Activated CD4-positive, CD25-positive, alpha-beta regulatory T cell treated with anti-CD3 and anti-CD28 coated beads, Interleukin-2, amount 50 U/mL, for 16 hours (primary cell): ENCODE measurements at places on chromosomes 5 and 9.

DNA sequence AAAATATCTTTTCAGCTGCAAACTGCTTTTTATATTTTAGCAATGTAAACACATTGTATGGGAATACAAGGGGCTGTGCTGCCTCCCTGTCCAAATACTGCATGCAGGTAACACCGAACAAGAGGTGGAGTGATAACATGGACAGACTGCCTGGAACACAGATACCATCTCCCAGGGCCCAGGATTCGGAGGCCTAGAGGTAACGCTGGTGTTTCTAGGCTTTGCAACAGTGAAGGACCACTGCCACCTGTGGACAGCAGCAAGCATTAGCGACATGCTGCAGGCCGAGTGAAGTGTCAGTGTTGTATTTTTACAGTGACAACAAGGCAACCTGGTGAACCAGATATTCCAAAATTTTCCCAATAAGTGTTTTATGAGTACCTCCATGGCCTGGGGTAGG lies 379.1 kb downstream of the DMRT2 start:
- no peak for DNase-seq

- no peak for DNase-seq
These were observed 10.8 kb downstream of the DMRTA1 start for GRCh38 chr9:22457448-22457847.

GRCh38 chr9:105510024-105510423 lies 47.9 kb upstream of the FKTN start:
- DNase-seq = no peak

- no peak for DNase-seq
These were observed 114.9 kb downstream of the MARCHF3 start for GRCh38 chr5:126915496-126915895.

DNA sequence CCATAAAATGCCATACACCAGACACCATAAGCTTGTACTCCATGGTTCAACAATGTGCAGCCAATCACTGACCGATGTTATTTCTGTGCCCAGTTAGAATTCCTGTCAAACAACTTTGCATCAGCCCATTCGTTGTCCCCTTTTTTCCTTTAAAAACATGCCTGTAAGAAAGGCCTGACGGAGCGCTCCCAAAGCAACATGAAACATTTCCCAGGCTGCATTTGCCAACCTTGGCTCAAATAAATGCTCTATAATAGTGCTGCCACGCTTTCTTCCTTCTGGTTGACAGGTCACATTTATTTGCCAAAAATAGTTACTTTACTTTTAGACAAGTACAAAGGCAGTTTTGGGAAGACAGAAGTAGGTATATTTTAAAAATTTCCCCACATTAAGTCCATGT lies 735.6 kb upstream of the PTPRD start:
- DNase-seq = no peak

GRCh38 chr9:26748449-26749058 lies 144.0 kb downstream of the CAAP1 start:
- no peak for DNase-seq

DNA sequence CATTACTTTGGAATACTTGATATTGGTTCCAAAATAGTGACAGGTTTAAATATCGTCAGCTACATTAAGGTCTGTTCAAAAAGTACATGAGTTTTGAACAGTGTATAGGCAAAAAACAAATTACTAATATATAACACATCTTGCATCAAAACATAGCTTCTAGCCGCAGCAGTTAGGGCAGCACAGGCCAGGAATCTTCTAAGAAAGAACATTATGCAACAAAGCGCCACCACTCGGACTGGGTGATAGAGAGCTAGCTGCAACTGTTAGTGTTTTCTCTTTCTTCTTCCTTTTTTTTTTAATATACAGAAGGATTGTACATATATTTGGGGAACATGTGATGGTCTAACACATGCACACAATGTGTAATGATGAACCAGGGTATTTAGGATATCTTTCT lies 504.5 kb downstream of the NR2F1-AS1 start:
- DNase-seq = no peak

GRCh38 chr9:33307067-33307466 lies 16.8 kb downstream of the NFX1 start:
- DNase-seq = no peak

DNA sequence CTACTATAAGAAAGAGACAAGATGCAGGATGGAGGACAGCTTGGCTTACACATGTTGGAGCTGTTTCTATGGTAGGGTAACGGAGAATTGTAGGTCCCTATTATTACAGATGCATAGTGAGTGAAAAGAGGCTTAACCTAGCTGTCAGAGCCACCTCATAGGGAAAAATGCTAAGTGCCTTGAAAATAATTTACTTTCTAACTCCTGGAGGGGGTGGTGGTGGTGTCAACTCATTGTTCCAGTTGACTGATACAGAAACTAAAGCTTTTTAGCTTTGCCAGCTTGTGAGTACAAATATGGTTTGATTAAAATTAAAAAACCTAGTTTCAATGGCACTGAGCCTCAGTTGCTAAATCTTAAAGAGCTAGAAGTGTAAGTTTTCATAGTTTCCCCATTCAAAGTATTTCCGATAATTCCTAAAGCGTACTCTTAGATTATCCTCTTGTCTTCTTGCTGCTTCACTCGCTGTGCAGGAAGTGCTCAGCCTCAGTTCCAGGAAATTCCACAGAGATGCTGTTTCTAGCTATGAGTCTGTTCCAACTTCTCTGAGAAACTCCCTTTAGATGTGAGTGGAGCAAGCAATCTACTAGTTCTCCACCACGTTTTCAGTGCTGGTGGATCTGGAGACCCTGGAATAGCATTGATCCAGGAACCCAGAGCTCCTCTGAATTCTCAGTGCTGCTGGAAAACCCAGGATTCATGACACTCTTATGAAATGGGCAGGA lies 265.2 kb downstream of the DMAC1 start:
- DNase-seq = no peak

- no peak for DNase-seq
These were observed 16.4 kb upstream of the PPP1R26 start for GRCh38 chr9:135463140-135463539.

DNA sequence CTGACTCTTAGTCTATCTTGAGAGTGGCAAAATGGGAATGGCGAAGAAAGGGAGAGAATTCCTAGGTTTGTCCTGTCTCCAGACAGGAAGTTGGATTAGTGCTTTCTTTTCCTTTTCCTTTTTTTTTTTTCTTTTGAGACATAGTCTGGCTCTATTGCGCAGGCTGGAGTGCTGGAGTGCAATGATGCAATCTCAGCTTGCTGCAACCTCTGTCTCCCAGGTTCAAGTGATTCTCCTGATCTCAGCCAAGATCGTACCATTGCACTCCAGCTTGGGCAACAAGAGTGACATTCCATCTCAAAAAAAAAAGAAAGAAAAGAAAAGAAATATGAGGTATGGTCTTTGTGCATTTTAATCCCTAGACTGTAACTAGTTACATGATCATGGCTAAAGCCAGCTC lies 12.6 kb upstream of the KIF27 start:
- DNase-seq = no peak

DNA sequence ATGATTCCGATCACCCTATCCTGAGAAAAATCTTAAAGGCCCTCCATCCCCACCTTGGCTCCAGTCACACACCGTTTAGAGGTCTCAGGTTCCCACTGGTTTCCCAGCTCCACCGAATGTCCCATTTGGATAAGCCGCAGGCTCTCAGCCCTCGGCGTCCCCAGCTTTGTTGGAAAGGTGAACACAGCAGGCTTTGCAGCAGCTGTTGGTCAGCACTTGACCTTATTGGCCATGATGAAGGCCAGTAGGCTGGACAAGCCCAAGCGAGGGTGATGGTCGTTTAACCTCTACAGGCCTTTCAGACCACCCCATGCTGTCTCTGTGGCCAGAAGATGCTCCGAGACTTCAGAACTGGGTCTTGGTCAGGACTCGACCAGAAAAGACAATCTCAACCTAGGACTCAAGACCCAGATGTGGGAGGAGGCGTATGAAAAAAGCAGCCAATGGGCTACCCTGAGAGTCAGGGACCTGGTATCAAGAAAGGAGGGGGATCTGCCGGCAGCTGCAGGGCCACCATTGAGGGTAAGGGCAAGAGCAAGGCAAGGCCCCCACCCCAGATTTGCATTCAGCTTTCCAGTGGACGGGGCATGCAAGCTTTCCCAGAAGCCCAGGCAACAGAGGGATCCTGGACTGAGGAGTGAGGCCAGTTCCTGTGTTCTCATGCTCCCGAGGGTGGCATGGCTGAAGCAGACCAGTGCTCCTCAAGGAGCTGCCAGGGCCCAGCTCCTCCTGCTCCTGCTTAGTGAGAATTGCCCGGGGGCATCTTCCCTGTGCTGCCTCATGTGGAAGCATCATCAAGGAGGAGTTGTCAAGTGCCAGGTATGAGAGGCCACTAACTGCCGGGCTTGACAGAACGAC lies 13.4 kb downstream of the UBE2QL1 start:
- DNase-seq = no peak

GRCh38 chr5:131265311-131265803 lies 1.5 kb downstream of the CDC42SE2 start:
- no peak for DNase-seq

DNA sequence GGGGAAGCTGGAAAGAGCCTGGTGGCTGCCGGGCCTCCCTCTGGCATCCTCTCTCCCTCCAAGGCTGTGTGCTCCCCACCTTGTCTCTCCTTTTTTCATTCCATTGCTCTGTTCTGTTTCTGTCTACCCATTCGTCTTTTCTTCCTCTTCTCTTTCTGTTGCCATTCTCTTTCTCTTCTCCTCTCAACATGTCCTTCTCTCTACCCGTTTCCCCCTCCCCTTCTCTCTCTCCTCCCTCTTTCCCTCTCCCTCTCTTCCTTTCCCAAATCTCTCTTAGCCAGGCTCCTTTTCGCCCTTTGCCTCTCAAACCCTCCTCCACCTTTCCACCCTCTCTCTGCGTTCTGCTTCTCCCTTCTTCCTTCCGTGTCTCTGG lies 19.4 kb upstream of the KCNIP1 start:
- DNase-seq = no peak

- DNase-seq = no peak
These were observed 204.8 kb upstream of the KLF4 start for GRCh38 chr9:107694390-107694789.

- no peak for DNase-seq
These were observed 924.8 kb upstream of the CDH9 start for GRCh38 chr5:27963050-27963783.

- DNase-seq = no peak
These were observed 56.8 kb downstream of the ANGPTL2 start for GRCh38 chr9:127065592-127065991.

GRCh38 chr5:1351156-1351555 lies 6.3 kb upstream of the CLPTM1L start:
- no peak for DNase-seq

- no peak for DNase-seq
These were observed 1703.8 kb downstream of the MAT2B start for GRCh38 chr5:165209101-165209727.

- DNase-seq = no peak
These were observed 289.4 kb downstream of the PDE4D start for GRCh38 chr5:59604111-59604510.

DNA sequence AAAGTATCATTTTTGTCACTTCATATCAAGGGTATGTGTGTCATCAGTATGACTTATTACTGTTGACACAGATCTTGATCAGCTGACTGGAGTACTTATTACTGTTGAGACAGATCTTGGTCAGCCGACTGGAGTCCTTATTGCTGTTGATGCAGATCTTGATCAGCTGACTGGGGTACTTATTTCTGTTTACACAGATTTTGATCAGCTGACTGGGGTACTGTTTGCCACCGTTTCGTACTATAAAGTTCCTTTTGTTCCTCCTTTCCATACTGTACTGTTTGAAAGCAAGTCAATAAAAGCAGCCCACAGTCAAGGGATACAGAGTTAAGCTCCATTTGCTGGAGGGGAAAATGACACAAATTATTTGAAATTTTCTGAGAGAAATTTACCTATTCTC lies 347.3 kb downstream of the CDH12 start:
- DNase-seq = no peak

GRCh38 chr5:40550481-40550880 lies 129.2 kb upstream of the PTGER4 start:
- no peak for DNase-seq

DNA sequence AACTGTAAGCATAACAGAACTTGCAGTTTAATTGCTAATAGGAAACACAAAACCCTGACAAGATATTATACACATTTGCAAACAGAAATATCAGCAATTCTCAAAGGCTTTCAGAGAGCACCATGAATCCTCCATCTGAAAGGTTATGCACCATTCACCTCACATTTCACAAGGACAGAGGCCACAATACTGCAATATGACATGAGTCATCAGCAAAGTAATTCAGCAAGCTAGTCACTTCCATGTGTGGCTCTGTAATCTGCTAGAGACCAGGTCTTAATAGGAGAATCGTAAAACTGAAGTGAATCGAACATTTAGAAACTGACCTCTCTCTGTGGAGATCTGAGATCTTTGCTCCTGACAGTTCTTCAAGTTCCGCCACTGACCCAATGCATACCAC lies 28.3 kb downstream of the IARS1 start:
- DNase-seq = no peak

- DNase-seq = no peak
These were observed at the start of gene CFAP90 for GRCh38 chr5:7850395-7851239. CFAP90 (minus strand) TSS chr5:7851133; CDS start chr5:7851021, 112 bp downstream.

- DNase-seq = no peak
These were observed 15.7 kb downstream of the TTC23L start for GRCh38 chr5:34854459-34855174.

GRCh38 chr5:35830587-35830986 lies 26.1 kb upstream of the IL7R start:
- DNase-seq = no peak

DNA sequence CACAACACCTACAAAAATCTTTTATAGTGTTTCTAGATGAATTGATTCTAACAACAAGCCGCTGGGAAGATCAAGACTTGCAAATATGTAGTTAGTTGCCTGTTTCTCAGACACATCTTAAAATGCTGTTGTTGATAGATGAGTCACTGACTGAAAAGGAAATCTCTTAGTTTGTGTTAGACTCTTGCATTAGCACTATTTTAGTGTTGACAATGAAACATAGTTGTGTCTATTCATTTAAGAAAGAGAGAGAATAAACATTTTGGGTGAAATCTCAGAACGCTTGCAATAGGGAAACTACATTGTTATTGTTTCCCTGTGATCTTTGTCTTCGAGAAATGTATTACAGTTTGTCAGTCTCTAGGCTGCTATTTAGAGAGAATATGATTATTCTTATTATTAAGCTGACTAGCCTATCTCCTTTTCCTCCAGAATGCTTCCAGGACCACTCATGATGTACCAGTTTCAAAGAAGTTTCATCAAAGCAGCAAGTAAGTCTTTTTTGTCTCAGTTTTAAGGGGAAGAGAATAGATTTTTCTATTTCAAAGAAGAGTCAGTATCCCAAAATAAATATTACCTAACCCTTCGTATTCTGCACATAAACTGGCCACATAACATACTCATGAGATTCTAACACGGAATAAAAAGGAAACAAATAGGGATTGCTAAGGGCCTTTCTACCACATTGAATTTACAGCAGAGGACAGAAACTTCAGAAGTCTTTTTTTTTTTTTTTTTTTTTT lies 285.6 kb downstream of the ARHGAP26 start:
- no peak for DNase-seq

DNA sequence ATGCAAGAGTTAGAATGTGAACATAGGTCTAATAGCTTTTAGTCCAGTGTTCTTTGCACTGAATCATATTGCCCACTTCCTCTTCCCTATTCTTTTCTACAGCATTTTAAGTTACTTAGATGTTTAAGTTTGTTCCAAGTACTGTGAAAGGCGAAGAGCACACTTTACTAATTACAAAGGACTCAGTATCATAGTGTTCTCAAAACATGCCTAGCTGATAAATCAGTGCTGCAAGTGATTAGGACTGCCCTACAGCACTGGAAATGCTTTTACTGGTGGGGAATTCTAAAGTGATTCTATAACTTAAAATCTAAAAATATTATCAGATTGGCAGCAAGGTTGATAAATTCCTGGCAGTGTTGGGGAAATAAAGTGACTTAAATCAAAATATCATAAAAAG lies 177.9 kb upstream of the KCNN2 start:
- no peak for DNase-seq
